ENCODE measurements at places on chromosomes 7 and 10.

DNA sequence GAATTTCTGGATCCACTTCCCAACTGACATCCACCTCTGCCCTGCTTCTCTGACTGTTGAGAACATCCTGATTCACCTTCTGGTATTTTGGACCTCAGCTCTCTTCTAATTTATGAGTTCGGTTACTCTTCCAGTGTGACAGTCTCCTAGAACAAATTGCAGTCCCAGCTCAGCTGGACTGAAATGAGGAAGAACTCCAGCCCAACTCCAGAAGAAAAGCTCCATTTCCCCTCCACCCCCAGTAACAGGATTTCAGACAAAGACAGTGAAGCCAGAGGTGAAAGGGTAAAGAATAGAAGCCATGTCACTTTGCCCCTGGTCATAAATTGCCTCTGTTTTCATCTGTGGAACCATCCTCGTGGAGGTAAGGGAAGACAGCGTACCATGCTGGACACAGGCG, 26.2 kb upstream of the INHBA start:
- no peak for DNase-seq

- no peak for DNase-seq
These were observed 9.5 kb downstream of the CYREN start for GRCh38 chr7:135160858-135161653.

- DNase-seq, result no peak
These were observed 55.4 kb downstream of the SLC37A3 start for GRCh38 chr7:140342727-140343514.

- DNase-seq, result no peak
These were observed 241.6 kb downstream of the CCDC7 start for GRCh38 chr10:32687546-32687945.

DNA sequence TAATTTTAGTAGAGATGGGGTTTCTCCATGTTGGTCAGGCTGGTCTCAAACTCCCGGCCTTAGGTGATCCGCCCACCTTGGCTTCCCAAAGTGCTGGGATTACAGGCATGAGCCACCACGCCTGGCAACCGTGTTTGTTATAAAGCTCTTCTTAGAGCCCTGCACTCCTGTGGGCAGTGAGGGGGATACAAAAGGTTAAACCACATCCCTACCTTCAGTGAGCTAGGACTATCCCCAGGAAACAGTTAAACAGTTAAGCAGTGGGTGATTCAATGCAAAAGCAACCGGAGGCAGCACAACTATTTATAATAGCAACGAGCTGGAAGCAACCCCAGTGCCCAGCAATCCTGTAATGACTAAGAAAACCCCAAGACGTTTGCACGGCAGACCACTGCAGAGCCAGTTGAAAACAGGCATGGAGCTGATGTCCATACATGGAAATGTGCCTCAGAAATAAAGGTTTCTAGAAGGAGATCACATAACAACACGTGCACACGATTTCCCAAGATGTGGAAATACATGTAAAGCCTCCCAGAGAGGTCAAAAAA, 107.2 kb upstream of the LYZL2 start:
- no peak for DNase-seq

DNA sequence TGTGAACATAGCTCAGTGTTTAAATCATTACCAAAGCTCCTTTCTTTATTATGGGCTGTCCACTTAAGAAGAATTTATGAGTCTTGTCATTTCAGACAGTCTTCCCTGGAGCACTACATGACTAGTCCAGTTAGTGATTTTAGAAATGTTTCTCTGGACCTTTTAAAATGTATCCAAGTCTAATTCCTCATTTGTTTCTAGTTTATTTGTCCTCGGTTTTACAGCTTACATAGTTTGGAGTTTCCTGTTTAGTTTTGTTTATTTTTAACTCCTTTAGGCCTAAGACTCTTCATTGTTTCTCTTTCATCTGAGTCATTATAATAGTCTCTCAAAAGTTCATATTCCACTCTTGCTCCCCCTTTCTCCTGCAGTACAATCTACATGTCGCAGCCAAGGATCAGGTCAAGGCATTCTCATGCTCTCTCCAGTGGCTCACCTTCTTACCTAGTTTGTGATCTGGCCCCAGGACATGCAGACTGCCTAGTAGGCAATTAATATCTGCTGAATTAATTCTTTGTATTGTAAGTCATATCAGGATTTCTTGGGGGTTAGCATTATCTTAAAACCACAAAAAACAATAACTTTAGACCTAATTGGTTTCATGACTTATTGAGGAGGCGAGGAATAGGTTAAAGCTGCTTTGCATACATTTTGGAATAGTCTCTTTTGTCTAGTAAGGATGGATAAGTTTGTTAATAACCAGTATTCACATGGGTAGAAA, 93.8 kb downstream of the MAPK8 start:
- DNase-seq, result no peak

DNA sequence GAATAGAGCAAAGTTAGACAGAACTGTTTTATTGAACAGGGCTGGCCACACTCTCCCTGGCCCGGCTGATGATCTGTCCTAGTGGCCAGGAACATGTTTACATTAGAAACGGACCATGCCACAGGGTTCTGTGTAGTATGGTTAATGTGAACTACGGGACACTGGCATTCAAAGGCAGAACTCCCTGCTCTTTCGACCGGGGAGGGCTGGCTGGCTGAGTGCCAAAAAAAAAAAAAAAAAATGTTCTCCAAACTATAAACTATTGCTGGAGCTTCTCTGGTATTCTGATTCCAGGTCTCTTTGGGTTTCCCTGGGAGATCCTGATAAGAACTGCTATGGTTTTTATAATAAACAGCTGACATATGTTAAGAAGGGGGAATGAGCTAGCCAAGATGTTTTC, 1262.6 kb upstream of the SORCS1 start:
- DNase-seq, result no peak

- DNase-seq, result no peak
These were observed 48.4 kb downstream of the CCDC6 start for GRCh38 chr10:59857921-59858320.

DNA sequence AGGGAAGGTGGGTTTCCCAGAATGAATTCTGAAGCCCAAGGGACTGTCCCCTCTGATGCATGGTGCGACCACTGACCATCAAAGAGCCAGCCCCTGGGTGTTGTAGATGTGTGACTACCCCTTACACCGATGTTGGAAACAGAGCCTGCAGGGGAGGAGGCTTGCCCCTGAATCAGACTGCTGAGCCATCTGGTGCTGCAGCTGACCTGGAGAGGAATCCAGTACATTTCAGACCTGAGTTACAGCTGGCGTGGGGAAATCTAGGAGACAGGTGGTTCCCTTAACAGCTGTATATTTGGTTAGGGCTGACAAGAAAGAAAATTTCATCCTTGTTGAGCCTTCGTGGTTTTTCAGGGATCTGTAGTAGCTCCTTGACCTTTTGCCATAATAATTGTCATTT, 195.5 kb downstream of the CELF2 start:
- DNase-seq, result no peak

DNA sequence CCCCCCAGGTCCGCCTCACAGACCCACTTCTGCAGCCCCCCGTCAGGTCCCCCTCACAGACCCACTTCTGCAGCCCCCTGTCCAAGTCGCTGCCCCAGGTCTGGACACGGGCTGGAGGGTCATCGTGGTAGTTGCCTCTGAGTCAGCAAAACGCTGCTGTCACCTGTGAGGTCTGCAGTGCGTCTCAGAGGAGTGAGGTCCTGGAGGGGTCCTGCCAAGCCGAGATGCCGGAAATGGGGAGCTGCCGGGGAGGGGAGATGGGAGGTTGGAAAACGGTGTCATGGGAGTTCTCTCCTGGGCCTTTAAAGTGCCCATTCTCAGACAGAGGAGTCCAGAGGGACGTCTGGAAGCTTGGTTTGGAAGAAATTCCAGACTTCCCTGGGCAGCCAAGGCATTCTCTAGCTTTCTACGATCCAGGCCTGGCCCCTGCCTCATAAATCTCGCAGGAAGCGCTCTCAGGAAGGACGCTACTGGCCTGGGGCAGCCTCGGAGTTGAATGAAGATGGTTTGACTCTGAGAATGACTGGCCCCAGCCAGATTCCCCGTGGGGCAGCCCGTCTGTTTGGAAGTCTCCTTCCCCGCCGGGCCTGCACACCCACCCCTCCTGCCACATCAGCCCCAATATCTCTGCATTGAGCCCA, 38.7 kb downstream of the CALML3 start:
- no peak for DNase-seq

DNA sequence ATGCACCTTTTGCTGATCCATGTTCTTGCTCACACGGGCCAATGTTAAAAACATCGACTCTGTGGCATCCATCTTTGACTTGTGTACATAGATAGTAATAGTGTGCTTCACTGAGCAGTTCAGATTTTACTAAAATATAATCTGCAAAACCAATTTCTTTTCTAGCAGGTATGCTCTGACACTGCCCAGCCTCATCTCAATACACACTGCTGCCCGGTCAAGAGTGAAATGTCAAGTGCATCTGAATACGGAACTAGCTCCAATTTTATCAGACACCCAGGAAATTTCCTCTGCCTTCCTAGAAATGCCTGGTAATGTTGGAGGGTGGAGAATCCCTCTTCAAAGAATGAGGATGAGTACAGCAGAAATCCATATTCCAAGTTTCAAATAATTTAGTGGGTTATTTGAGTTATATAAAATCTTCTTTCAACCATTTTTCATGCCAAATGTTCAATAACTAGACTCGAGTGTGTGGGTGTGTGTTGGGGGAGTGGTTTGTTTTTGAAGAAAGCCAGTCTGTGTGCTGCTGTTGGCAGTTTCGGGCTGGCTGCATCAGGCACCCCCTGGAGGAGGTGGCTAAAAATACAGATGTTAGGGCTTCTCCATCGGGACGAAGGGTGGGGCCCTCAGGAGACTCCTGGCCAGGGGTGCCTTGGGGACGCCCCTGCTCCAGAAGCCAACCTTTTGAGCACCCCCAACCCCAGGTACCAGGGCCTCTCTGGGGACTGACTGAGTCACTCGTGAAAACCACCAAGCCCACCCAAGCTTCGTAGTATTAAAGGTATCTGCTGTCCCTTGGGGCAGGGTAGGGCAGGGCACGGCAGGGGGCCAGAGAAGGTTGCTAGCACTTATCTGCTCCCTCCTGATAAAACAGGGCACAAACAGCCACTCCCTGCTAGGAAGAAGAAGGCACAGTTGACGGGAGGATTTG, 15.4 kb downstream of the CTBP2 start:
- no peak for DNase-seq

DNA sequence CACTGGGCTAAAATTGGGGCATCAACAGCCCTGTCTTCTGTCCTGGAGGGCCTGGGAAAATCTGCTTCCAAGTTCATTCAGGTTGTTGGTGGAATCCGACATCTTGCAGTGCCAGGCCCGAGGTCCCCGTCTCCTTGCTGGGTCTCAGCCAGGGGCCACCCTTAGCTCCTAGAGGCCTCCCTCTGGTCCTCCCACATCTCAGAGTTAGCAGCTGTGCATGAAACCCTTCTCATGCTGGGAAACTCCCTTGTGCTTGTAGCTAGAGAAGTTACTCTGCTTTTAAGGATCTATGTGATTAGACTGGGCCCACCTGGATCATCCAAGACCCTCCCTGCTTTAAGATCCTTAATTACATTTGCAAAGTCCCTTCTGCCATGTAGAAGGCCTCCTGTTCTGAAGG, 15.3 kb downstream of the HIP1 start:
- no peak for DNase-seq

- no peak for DNase-seq
These were observed 222.9 kb downstream of the GLRX3 start for GRCh38 chr10:130358981-130359650.

GRCh38 chr7:86844608-86845007, 200.9 kb downstream of the GRM3 start:
- DNase-seq, result no peak

GRCh38 chr7:92763636-92764423, 72.5 kb downstream of the CDK6 start:
- no peak for DNase-seq

- DNase-seq, result no peak
These were observed 6.8 kb upstream of the IFIT1B start for GRCh38 chr10:89371079-89371478.

- DNase-seq, result no peak
These were observed 35.4 kb downstream of the CTTNBP2 start for GRCh38 chr7:117837841-117838240.

DNA sequence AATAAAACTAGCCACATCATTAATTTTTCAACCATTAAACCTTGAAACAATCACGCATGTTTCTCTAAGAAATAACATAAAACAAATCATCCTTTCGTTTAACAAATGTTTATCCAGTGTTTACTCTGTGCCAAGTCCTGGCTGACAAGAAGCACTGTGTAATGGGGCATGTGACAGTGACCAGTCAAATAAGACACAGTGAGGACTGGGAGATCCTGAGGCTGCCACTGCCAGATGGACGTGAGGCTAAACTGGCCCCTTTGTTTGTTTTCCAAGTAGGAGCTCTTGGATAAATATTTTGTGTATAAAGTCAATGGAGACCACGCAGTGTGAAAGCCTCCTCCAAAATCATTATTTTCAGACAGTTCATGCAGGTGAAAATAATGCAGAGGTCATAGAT, 626.2 kb downstream of the SUGCT start:
- no peak for DNase-seq

DNA sequence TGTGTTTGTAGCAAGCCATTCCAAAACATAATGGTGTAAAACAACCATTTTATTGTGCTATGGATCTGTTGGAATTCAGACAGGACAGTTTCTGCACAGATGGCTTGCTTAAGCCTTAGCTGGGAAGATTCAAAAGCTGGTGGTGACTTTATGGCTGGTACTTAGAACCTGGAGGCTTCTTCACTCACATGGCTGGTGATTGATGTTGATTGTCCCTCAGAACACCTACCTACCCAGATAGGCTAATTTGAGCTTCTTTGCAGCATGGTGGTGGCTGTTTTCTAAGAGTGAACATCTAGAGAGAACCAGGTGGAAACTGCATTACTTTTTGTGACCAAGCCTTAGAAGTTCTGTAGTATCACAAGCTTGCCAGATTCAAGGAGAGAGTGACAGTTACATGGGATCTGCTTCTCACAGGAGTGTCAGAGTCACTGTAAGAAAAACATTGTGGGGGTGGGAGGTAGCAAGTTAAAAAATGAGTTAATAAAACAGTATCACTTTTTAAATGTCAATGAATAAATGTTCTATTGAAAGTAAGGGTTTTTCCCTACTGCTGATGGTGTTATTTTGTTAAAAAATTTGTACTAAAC, 7.1 kb downstream of the R3HCC1L start:
- no peak for DNase-seq

DNA sequence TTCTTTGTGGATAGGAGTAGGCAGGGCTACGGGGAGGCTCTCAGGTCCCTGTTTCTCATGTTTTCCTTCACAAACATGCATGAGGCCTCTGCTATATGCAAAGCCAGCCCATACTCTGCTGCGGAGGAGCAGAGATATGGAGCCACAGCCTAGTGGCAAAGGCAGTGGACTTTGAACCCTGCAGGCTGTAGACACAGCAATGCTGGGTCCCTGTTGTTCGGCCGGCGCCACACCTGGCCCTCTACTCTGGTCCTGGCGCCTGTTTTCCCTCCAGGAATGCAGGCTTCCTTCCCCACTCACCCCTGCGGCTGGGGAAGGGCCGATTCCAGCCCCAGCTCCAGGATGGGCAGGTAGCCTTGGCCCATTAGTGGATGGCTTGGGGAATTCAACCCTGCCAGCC, 11.5 kb downstream of the CLRN3 start:
- DNase-seq, result no peak

GRCh38 chr7:124072603-124073309, 39.9 kb upstream of the TMEM229A start:
- no peak for DNase-seq

- no peak for DNase-seq
These were observed 3.8 kb downstream of the LMTK2 start for GRCh38 chr7:98110249-98111022.

- DNase-seq, result no peak
These were observed 133.1 kb upstream of the ADAM12 start for GRCh38 chr10:126521399-126521798.

GRCh38 chr10:32961895-32962369, 3.9 kb upstream of the ITGB1 start:
- DNase-seq, result no peak
